ENCODE measurements at places on chromosomes 11 and 22.

- DNase-seq, result no peak
Measured at GRCh38 chr11:3094223-3094824, 37.1 kb upstream of the CARS1 start.

GRCh38 chr11:64842851-64843685 is 1.4 kb downstream of the CDC42BPG start:
- no peak for DNase-seq

DNA sequence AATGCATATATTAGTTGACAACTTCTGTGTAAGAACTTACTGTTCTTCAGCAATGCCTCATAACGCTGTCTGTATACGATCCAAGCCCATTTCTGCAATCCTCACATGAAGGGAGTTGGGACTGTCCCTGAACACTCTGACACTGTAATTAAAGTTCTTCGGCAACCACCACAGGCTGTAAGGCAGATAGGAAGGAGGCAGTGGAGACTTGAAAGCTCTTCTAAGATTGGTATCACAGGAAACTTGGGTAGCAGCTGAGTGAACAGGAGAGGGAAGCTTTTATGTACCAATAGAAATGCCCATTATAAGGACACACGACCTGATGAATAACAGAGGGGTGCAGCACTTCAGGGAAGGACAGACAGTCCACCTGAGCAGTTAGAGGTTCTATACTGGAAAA is 12.0 kb upstream of the GAB2 start:
- no peak for DNase-seq

DNA sequence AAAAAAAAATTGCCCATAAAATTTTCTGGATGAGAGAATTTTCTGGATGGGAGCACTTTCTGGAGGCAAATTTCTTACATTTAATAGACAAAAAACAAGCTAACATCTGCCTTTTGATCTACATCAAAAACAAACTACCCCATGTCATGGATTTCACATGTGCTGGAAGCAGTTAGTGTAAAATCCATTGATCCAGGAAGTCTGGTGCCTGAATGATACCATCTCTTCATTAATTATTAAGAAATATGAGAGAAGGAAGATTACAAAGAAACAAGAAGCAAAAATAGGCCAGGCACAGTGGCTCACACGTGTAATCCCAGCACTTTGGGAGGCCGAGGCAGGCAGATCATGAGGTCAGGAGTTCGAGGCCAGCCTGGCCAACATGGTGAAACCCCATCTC is 53.2 kb upstream of the FAM181B start:
- no peak for DNase-seq

DNA sequence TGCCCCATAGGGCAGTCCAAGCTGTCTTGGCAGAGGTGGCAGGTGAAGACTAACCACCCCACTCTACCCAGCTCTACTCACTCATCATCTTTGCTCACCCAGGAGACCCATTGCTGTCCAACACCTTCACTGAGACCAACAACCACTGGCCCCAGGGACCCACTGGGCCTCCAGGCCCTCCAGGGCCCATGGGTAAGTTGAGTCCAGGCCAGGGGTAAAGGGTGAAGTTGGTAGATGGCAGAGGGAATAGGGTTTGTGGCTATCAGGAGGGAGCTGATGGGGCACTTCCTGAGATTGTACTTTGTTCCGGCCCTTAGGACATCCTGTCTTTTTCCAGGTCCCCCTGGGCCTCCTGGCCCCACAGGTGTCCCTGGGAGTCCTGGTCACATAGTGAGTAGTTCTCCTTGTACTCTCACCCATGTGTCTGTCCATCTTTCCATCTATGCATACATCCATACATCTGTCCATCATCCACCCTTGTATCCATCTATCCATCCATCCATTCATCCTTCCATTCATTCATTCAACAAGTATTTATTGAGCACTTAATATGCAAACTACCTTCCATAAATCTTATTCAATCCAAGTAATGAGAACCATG is 27.7 kb downstream of the EMID1 start:
- DNase-seq, result no peak

- peak; percentile 59 for DNase-seq
Measured at GRCh38 chr11:36953976-36954375, 355.9 kb upstream of the RAG2 start.

DNA sequence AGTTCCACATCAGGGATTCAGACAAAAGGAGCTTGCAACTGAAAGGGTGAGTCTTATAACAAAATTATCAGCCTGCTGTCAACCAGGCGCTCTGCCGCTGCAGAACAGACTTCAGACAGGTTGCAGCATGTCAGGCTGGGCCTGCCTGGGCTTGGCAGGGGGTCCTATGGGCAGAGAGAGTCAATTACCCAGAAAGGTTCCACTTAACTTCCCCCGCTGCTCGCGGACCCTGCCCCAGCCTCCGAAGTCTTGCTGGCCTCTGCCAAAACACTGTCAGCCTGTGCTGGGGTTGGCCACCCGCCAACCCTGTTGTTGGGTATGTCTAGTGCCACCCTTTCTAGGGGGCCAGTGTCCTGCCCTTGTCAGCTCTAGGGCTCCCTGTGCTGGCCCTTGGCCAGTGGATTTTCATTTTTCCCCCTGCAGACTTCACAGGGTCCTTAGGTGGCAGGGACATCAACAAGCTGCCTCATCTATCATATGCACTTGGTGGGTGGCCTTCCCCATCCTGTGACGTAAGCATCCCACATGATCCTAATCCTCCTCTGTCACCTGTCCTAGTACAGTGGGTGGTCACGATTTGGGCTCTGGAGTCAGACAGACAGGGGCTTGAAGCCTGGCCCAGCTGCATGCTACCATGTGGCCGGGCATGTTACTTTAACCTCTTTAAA is 166.5 kb upstream of the CADM1 start:
- no peak for DNase-seq

DNA sequence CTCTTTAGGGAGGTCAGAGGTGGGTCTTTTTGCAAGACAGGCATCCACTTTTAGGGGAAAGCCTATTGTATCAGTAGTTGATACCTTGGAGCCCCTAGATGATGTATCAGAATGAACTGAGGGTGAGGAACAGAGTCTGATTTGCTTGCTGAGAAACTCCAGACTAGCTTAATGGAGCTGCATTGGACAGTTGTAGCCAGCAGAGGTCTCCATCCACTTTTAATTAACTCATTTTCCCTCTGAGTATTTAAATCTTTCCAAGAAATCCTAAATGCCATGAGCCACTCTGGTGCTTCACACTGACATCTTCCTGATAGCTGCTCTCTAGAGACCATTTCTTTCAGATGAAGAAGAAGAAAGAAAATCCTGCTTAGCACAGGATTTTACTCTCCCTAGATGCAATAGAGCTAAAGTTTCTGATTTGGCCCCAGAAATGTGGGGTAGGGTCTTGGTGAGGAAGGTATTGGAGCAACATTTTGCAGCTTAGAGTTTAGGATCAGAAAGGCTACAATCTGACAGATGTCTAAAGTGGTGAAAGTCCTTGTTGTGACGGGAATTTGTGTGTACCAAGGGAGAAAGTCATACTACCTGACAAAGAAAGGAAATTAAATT is 38.0 kb downstream of the EXT2 start:
- DNase-seq, result peak; percentile 46

- peak; percentile 77 for DNase-seq
Measured at GRCh38 chr22:20530368-20531153, 23.2 kb downstream of the MED15 start.

GRCh38 chr22:48580481-48580970 is 1247.1 kb downstream of the BRD1 start:
- no peak for DNase-seq

- no peak for DNase-seq
Measured at GRCh38 chr22:41931701-41932269, 5.2 kb upstream of the TNFRSF13C start.

GRCh38 chr22:20965104-20965887 is 1.8 kb upstream of the AIFM3 start:
- DNase-seq, result no peak

- DNase-seq, result peak; percentile 66
Measured at GRCh38 chr11:65503949-65504673, 5.3 kb downstream of the MALAT1 start.

GRCh38 chr11:31824879-31825837 is 14.0 kb upstream of the PAX6 start:
- DNase-seq, result no peak

- peak; percentile 32 for DNase-seq
Measured at GRCh38 chr11:125464270-125464662, 31.8 kb downstream of the FEZ1 start.

DNA sequence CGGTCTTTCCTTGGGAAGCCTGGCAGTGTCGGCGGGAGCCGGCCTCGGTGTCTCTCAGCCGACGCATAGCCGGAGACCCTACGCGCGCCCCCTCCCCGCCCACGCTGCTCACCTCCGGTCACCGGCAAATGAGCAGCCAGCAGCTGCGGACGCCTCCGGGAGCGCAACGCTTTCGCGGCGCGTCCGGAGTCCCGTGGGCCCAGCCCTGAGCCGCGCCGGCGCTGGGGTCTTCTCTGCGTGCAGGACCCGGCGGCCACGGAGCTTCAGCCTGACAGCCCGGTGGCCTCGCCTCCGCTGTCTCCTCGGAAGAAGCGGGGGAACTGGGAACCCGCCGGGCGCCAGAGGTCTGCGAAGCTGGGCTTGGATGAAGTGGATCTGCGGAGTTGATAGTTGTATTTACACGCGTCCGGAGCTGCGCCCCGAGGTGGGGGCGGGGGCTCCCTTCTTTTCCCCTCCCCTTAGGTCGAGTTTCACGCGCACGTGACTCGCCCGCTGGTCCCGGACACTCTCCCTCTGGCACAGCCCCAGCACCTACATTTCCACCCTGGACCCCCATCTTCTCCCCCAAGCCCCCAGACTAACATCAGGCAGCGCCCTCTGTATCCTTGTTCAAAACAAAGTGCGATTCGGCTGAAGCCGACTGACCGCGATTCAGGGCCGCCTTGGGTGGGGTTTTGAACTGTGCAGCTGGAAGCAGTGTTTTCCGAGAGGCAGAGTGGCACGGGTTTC is at the start of gene SLC43A1:
Gene SLC43A1 (minus strand): TSS at position 371 of the 729 bp plus-strand sequence. CDS start 1,591 bp downstream, outside the sequence.
- DNase-seq, result peak; percentile 56

DNA sequence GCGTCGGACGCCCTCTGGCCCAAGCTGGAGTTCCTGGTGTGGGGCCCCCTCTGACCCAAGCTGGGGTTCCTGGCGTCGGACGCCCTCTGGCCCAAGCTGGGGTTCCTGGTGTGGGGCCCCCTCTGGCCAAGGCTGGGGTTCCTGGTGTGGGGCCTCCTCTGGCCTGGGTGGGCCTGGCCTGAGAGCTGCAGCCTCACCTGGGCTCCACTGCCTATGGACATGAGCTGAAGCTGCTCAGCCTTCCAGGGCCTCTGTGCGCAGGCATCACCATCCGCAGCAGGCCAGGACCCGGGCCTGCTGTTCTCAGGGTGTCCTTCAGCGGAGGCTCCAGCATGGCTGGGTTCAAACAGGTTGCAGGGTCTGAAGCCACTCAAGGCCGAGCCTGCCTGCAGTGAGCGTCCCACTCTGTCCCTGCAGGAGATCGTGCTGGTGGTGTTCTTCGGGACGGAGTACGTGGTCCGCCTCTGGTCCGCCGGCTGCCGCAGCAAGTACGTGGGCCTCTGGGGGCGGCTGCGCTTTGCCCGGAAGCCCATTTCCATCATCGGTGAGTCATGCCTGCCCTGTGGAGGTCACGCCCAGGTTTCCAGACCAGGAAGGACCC is 125.5 kb downstream of the KCNQ1 start:
- DNase-seq, result no peak

- no peak for DNase-seq
Measured at GRCh38 chr22:48779211-48779643, 1048.4 kb downstream of the BRD1 start.

- no peak for DNase-seq
Measured at GRCh38 chr22:19762568-19763457, 2.2 kb downstream of the TBX1 start.

DNA sequence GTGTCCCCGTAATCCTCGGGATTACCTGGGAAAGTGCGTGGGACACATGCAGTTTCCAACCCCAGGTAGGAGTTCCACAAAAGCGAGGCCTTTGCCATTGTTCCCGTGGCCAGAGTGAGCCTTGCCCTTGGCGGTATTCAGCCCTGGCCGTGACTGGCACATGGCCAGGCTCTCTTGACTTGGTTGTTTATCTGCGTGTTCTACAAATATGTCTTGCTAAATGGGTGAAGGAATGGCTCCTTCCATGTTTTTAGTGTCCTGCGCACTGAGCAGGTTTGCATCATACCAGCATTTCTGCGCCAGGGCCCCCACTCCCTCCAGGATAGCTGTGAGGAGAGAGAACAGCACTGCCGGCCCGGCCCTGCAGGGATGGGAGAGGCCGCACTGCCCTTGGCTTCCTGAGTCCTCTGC is 20.0 kb downstream of the POLR3H start:
- DNase-seq, result no peak
